MV-4-11 (cell line): ENCODE measurements at places on chromosomes 2 and 18.
A peak's percentile ranks its signal among the peaks of the same experiment; 100 is the strongest.

- DNase-seq: no peak
These were observed 130.7 kb downstream of the SOCS6 start for GRCh38 chr18:70419526-70419925.

GRCh38 chr2:170320948-170321347, 143.0 kb downstream of the MYO3B start:
- no peak for DNase-seq

GRCh38 chr18:26480897-26481795, 67.2 kb downstream of the KCTD1 start:
- no peak for DNase-seq

DNA sequence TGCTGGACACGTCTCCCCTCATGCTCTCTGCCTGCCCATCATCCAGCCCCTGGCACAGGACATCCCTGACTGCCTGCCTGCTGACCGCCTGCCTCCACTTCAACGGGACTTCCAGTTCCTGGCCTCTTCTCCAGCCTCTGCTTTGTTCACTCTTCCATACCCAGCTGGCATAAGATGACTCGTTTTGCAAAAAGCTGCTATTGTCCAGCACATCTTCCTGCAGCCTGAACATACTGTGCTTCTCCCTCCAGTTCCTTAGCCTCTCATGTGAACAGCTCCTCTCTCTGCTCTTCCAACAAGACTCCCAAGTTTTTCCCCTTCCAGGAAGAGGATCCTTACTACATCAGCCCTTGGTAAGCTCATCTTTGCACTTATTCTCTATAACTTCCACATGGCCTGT, 62.4 kb upstream of the SKOR2 start:
- DNase-seq: no peak

- no peak for DNase-seq
These were observed 1.0 kb downstream of the SPHKAP start for GRCh38 chr2:228180181-228181097.

DNA sequence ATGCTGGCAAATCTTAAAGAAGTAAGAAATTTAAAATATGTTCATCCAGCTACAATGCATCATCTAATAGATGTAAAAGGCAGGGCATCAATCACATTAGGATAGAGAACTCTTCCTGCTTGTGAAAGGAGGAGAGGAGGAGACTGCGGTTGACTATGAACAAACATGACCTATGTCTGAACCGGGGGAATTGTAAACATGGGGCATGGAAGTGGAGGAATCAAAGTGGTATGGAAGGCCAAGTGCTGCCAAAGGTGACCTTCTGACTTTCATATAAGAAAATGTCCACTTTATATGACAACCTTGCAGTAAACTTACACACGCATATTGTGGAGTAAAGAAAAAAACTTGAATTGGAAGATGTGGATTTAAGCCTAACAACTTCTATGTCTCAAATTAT, 20.0 kb upstream of the SLC8A1 start:
- DNase-seq: no peak

DNA sequence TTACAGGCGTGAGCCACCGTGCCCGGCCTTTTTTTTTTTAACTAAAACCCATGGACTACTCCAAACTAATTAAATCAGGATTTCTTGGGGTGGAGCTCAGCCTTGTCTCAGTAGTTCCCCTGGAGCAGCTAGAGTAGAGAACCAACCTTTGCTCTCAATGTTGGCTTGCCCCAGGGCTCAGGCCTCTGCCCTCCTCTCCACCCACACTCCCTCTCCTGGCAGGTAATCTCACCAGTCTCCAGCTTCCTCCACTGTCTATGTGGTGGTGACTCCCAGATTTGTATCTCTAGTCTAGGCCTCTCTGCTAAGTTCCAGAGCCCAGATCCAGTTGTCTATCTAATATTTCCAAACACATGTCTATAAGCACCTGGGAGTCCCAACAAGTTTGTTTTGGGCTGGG, 9.6 kb upstream of the MTA3 start:
- DNase-seq: no peak

- no peak for DNase-seq
These were observed 356.0 kb downstream of the PTPRM start for GRCh38 chr18:7923105-7923504.

- no peak for DNase-seq
These were observed 218.8 kb downstream of the SCG2 start for GRCh38 chr2:223383315-223383714.

DNA sequence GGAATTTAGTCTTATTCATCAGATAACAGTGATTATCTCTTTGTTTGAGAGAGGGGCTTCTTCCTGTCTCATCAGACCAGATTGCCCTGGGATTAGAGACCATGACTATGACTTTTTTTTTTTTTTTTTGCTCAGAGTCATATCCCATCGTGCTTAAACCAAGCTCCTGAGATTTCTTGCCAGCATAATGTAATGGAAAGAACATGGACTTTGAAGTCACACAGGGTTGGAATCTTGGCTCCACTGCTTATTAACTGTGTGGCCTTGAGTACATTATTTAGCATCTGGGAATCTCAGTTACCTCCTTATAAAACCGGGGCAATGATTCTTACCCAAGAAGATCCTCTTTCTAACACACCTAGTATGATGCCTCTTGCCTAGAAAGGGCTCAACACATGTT, 268.3 kb downstream of the DYSF start:
- no peak for DNase-seq

- peak; percentile 74 for DNase-seq
These were observed 142.4 kb downstream of the CAPN13 start for GRCh38 chr2:30664761-30665358.

- DNase-seq: no peak
These were observed 790.8 kb downstream of the SOCS6 start for GRCh38 chr18:71079606-71080005.

DNA sequence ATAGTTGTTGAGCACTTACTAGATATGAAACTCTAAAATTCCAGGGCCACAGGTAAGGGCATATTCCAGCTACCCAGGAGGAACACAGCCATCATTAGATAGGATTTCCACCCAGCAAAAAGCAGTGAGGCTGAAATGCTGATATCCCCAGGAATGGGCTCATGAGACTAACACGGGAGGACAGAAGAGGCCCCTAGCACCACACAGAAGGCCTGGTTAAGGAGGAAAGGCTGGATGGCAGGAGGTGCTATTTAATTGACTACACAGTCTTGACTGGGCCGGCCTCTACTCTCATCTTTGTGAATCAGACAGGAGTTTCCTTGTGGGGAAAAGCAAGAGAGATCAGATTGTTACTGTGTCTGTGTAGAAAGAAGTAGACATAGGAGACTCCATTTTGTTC, 61.7 kb downstream of the MRPL35 start:
- no peak for DNase-seq

- no peak for DNase-seq
These were observed 1159.0 kb downstream of the RPIA start for GRCh38 chr2:89850481-89850880.

DNA sequence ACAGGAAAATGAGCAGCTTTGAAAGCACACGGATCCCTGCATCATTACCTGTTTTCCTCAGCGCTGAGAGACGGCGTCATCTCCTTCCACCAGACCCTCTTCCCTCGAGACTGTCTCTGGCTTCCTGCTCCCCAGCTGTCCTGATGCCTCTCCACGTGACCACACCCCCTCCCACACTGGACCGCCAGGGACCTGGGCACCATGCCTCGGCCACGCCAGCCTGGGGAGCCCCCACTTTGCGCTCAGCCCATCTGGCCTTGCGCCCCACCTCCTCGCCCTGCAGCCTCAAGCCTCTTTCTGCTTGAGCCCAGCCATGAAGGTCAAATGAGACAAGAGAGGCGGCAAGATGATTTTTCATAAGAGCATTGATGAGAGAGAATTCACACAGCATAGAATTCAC, 66.0 kb upstream of the ACKR3 start:
- no peak for DNase-seq

DNA sequence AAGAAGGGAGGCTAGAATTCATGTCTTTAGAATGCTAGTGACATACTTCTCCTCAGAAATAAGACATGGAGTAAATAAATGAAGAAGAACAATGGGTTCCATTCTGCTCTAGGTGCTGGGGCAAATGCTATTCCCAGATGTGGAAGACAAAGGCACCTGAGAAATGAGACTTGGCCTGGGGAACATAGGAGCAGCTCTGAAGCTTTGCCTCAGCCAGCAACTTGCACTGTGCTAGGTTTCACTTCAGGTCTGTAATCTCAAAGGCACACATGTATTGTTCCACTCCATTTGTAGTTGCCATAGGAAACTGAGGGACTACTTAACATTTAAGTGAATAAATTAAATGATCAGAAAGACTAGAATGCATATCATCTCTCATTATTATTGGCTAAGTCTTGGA, 538.9 kb upstream of the REG3G start:
- no peak for DNase-seq

- no peak for DNase-seq
These were observed 171.2 kb downstream of the ANTXR1 start for GRCh38 chr2:69184224-69184623.

GRCh38 chr2:15173501-15173900, 387.6 kb downstream of the NBAS start:
- DNase-seq: no peak

GRCh38 chr2:239962890-239963591, 62.1 kb downstream of the NDUFA10 start:
- no peak for DNase-seq

GRCh38 chr18:68660354-68661183, 54.3 kb downstream of the TMX3 start:
- peak; percentile 42 for DNase-seq

- no peak for DNase-seq
These were observed 31.2 kb downstream of the SCN9A start for GRCh38 chr2:166344286-166345113.

DNA sequence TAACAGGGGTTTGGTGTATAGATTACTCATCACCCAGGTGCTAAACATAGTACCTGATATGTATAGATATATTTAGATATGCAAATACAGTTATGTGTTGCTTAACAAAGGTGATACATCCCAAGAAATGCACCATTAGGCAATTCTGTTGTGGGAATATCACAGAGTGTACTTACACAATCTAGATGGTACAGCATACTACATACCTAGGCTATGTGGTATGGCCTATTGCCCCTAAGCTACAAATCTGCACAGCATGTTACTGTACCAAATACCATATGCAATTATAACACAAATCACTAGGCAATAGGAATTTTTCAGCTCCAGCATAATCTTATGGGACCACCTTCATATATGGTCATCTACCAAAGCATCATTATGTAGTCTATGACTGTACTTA, 43.5 kb upstream of the NPAS2 start:
- DNase-seq: no peak

- no peak for DNase-seq
These were observed 194.0 kb upstream of the CYP26B1 start for GRCh38 chr2:72341639-72342038.

DNA sequence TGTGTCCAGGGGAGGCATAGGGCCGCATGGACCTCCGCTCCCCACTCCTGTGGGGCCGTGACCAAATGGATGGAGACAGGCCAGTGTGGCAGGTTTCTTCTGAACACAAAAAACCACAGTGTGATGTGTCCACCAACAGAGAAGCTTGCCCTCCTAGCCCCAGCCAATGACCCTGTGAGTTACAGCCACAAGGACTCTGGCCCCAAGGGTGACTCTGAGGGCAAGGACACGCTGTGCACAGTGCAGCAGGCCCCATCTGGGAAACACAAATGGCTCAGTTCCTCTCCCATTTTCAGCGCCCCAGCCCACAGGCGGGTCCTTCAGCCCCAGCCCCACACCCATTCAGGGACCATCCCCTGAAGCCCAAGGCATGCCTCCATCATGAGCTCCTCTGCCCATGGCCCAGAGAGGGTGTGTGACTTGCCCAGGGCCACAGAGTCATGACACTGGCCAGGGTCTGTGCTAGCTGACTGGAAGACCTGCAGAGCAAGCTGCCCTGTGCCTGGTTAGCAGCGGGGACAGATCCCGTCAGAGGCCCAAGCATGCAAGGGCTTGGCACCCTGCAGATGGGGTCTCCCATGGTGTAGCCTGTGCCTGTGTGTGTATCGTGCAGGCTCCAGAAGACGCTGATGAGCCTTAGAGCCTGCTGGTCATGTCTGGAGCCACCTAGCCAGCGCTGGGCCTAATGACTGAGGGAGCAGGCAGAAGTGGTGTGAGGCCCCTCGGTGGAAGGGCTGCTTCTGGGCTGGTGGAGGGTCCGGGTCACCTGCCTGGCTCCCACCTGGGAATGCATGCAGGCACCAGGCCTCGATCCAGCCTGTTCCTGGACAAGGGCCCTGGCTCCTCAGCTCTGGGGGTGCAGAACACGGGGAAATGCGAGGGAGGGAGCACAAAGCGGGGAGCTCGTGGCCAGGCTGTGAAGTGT, 47.7 kb downstream of the HS6ST1 start:
- DNase-seq: peak; percentile 65

DNA sequence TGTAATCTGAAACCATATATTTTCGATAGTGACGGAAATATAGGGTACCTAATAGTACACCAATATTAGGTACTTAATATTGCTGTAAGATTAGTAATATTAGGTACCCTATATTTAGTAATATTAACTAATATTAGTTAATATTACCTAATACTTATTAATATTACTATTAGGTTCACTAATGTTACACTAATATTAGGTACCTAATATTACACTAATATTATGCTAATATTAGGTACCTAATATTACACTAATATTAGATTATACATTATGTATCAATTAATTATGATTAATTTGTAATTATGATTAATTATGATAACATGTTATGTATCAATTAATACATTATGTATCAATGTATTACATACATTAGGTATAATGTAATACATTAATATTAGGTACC, 518.2 kb upstream of the LRATD1 start:
- DNase-seq: no peak

GRCh38 chr2:607172-607571, 70.0 kb downstream of the TMEM18 start:
- no peak for DNase-seq

DNA sequence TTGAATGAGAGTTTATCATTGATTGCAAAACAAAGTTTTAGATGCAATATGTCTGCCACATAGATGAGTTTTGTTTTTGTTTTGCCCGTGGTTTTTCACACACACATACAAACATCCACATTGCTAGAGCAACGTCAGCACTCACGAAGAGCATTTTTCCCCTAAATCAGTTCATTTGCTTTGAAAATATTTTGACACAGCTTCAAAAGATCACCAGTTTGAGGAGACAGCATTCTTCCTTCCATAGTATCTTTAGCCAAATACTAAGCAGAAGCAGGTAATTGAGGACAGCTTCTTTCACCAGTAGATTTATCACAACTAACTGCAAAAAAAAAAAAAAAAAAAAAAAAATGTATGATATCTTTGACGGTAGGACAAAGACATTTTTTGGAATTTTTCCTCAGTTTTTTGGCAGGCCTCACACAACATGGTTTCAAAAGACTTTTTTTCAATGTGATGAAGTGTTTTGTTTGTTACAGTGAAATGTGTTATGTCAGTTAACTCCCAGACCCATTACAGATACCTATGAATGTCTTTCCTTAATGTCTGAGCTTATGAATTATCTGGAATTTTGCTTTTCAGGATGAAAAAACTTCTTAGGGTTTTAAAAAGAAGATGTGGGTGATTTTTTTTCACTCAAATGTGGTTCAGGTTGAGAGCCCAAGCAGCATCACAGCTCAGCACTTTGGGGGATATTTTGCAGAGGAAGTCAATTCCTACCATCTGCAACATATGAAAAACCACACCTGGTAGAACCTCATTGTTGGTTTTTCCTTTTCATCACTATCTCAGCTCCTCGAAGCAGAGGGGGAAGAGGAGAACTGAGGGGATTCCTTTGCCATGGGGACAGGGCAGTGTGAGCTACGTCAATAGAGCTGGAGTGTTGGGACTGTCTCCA, 31.6 kb downstream of the AOX1 start:
- DNase-seq: no peak
